Progenitor cell of endocrine pancreas (in vitro differentiated cells): ENCODE measurements at places on chromosomes 12 and 14. TPM values are rescaled to one million over a fixed set of nuclear protein-coding genes. Genes with fewer than 3 reads are reported as not detected.

Gene MIP
- not detected in 2 replicates for total RNA-seq

GRCh38 chr12:112226768-112227167 is 101.4 kb downstream of the TRAFD1 start:
- DNase-seq, result no peak

- no peak for DNase-seq
These were observed 113.5 kb downstream of the UNC79 start for GRCh38 chr14:93544212-93544611.

GRCh38 chr12:57825451-57825850 is 6.9 kb upstream of the AVIL start:
- DNase-seq, result no peak

GRCh38 chr14:94005324-94006073 is 8.4 kb downstream of the CCDC197 start:
- no peak for DNase-seq

GRCh38 chr12:72036393-72036792 is 97.7 kb downstream of the TPH2 start:
- DNase-seq, result no peak

Gene C1R
- 10.2 and 10.3 TPM in 2 replicates for total RNA-seq

GRCh38 chr14:57412341-57412740 is 22.0 kb downstream of the NAA30 start:
- no peak for DNase-seq

- DNase-seq, result no peak
These were observed 86.6 kb upstream of the TRAF3 start for GRCh38 chr14:102690509-102691286.

DNA sequence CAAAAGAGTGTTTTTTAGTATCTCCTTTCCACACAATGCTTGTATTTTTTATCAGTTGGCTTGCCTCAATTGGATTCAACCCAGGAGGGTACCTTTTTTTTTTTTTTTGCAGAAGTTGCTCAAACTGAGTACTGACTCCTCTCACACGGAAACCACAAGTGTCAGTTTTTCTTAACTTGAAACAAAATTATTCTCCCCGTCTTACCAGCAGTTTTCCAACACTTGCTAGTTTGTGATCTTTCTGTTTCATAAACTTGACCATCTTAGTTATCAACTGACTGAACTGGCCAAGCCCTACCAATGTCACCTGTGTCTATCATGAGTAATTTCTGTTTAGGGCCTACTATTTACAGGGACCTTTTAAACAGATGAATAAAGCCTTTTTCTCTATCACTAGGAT is 34.1 kb upstream of the ITPR2 start:
- DNase-seq, result no peak
